ENCODE measurements at places on chromosomes 6 and 20.

DNA sequence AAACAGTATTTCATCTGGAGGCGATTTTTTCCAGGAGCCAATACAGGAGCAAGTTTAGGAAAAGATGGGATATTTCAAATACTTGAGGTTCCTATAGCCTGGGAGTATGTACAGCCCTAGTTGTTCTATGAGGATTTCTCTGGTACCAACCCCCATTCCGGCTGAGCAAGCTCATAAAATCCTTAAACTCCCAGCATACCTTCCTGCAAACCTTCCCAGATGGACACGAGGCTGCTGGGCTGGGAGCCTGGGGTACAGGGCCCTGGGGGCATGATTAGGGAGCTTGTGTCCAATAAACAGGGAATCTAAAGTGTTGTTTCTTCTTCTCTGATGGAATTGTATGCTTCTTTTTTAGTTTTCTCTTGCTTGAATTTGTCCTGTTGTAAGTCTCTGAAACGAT lies 1.5 kb downstream of the PRRC2A start:
- DNase-seq = no peak

DNA sequence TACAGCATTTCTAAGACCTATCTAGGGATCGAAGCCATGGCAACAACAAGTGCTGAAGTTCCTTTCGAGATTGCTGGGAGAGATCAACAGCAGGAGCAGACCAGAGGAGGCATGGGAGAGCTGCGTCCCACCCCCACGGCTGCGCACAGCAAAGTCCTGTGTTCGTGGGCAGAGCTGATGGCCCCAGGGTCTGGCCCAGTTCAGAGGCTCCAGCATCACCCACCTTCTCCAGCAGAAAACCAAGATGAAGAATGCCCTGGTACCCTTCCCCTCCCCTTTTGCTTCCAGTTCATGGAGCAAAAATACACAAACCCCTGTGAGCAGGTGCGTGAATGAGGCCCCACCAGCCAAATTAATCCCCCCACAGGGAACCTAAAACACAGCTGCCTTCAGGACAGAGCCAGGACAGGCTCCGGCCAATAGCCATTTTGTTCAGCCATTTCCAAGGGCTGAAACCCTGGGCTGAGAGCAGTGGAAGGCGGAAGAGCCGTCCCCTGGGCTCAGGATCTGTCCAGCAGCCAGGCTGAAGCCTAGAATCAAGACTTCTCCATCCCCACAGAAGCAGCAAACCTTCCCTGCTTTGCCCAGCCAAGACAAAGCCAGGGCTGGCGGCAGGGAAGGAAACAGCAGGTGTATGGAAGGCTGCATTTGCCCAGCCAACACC lies 102.8 kb downstream of the PREX1 start:
- DNase-seq = no peak

- no peak for DNase-seq
These were observed 972 bp downstream of the RNF8 start for GRCh38 chr6:37354526-37355384.

DNA sequence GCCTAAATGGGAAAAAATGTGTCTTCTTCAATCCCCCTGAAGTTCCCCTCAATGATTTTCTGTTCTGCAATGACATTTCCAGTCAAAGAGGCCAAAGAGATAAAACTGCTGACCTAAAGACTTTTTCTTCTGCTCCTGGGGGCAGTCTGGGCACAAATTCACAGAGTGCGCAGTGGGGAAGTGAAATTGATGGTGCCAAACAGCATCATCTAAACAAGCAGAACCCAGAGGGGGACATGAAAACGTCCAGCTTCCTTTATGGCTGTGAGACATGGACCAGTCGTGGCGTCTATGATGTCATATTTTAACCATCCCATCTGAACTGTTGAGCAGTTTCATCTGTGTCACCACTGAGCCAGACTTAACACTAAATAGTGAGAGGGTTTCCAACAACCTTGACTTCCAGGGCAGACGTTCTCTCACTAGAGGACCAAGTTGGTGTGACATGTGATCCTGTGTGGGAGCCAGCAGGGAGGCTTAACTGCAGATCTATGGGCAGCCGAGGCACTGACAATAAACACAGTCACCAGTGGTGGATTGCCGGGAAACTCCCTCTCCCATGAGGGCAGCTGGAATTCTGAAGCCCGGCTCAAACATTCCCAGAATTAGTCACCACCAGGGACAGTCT lies 12.4 kb downstream of the SCML4 start:
- DNase-seq = no peak

DNA sequence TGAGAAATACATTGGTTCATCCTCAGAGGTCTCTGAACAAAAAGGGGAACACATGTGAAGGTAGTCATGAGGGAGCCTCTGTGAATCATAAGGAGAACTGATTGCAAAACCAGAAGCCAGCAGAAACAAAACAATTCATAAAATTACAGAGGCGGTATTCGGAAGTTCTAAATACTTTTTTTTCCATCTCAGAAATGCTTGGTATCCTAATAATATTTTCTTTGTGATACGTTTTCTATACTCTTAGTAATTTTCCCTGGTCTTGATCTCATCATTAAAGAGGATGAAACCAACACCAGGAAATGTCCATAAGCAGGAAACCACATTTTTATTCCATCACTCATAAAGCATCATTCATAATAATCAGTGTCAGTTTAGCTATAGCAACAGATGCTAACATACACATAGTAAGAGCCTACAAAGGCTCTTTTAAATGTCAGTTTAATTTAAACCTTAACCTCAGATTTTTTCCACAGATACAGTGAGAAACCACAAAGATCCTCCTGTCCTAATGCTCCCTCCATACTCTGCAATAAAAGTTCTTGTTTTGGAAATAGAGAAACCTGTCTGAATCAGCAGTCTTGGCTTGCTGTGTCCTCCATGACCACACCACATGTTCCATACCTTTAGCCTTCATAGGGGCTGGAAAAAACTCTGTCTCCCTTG lies 29.2 kb downstream of the SGK1 start:
- no peak for DNase-seq

- DNase-seq = no peak
These were observed 29.4 kb downstream of the RAET1L start for GRCh38 chr6:149995971-149996370.

GRCh38 chr20:3800256-3800877 lies 4.3 kb downstream of the CDC25B start:
- no peak for DNase-seq

- DNase-seq = no peak
These were observed 255.5 kb downstream of the ARHGAP18 start for GRCh38 chr6:129454488-129454887.

GRCh38 chr6:1477432-1478090 lies 88.2 kb downstream of the FOXF2 start:
- DNase-seq = no peak

DNA sequence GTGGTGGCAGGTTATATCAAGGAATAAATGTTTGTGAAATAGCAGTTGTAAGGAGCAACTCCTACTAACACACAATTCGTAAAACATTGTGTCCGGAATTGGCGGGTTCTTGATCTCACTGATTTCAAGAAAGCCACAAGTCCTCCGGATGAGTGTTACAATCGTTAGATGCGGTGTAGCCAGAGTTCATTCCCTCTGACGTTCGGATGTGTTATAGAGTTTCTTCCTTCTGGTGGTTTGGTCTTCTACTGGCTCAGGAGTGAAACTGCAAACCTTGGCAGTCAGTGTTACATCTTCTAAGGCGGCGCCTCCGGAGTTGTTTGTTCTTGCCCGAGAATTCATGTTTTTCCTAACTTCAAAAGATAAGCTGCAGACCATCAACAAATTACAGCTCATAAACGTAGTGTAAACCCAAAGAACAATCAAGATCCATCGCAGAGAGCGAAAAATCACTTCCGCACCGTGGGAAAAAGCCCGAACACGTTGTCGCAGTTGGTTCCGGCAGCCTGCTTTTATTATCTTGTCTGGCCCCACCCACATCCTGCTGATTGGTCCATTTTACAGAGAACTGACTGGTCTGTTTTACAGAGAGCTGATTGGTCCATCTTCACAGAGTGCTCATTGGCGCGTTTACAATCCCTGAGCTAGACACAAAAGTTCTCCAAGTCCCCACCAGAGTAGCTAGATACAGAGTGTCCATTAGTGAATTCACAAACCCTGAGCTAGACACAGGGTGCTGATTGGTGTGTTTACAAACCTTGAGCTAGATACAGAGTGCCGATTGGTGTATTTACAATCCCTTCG lies 58.2 kb downstream of the TRIM27 start:
- no peak for DNase-seq

- no peak for DNase-seq
These were observed 153.7 kb downstream of the MOXD1 start for GRCh38 chr6:132247381-132248159.

DNA sequence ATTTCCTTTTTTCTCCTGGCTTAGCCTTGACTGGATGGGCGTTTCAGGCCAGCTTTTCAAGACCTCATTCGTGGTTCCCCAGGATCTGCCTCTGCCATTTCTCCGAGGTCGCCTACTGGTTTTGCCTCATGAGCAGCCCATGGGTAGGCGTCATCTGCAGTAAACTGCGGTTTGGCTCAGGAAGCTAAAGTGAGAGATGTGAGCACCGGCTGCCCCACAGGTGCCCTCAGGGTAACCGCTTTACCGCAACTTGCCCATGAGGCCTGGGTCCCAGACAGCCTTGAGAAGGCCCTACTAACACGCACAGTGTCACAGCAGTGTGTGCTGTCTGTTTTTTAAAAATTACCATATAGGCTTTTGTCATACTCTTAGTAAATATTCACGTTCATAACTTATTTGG lies 53.4 kb upstream of the TBXT start:
- DNase-seq = no peak

GRCh38 chr6:94323853-94324252 lies 904.5 kb upstream of the EPHA7 start:
- no peak for DNase-seq

DNA sequence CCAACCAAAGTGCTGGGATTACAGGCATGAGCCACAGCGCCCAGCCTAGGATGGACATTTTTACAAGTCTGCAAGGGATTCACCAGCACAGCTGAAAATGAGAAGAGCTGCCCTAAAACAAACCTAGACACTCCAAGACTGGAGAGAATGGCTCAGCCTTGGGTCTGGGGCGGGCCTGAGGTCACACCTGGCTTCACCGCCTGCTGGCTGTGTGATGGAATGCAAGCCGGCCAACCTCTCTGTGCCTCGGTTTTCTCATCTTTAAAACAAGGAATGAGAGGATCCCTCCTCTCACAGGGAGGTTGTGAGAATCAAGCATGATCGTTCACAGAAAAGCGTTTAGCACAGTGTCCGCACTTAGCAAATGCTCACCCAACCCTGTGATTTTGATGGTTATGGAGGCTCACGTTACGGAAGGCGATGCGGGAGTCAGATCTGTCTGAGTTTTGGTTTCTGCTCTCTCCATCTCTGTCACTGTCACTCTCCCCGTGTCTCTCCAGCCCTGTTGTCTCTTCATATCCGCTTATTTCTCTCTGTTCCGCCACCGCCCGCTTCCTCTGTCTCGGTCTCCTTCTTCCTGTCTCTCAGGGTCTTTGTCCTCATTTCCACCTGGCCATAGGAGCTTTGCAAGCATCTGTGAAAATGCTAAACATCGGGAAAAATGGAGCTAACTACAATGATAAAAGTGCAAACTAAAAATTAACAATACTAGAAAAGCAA lies 47.6 kb downstream of the CEBPB start:
- no peak for DNase-seq

DNA sequence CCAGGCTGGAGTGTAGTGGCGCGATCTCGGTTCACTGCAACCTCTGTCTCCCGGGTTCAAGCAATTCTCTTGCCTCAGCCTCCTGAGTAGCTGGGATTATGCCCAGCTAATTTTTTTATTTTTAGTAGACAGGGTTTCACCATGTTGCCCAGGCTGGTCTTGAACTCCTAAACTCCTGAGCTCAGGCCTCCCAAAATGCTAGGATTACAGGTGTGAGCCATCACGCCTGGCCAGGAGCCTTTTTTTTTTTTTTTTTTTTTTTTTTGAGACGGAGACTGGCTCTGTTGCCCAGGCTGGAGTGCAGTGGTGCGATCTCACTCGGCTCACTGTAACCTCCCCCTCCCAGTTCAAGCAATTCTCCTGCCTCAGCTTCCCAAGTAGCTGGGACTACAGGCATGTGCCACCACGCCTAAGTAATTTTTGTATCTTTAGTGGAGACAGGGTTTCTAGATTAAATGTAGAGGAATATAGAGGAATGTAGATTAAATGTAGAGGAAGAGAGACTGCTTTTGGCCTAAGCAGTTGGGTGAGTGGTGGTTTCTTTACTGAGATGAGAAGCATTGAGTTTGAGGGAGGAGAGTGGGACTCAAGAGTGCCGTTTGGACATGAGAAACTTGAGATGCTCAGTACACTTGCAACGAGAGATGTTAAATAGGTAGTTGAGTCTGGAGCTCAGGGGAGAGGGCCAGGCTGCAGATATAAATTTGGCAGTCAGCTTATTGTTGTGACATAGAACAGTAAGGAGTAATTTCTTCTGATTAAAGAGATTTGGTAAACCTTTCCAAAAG lies 16.7 kb downstream of the VAPB start:
- DNase-seq = no peak

- no peak for DNase-seq
These were observed 36.1 kb downstream of the NKX2-4 start for GRCh38 chr20:21361266-21361665.

All from cortex of kidney (tissue), 1 donor.